ENCODE measurements at places on chromosomes 3 and 15.

DNA sequence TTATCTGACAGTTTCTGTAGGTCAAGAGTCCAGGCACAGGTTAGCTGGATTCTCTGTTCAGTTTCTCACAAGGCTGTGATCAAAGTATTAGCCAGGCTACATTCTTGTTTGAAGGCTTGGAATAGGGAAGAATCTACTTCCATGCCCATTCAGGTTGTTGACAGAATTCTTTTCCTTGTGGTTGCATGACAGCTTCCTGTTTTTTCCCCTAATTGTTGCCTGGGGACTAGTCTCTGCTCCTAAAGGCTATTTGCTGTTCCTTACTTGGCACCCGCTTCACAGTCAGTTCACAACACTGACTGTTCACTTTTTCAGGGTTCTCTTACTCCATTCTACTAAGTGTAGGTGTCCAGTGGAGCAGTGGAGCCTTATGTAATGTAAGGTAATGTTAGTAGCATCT, 115.4 kb upstream of the GBE1 start:
- no peak for DNase-seq

- DNase-seq = no peak
These were observed 69.0 kb downstream of the SLC12A8 start for GRCh38 chr3:125143538-125143937.

GRCh38 chr15:88911766-88912118, 1.4 kb downstream of the MFGE8 start:
- peak; percentile 70 for DNase-seq

GRCh38 chr3:126537116-126537729, 13.3 kb downstream of the CHST13 start:
- no peak for DNase-seq

DNA sequence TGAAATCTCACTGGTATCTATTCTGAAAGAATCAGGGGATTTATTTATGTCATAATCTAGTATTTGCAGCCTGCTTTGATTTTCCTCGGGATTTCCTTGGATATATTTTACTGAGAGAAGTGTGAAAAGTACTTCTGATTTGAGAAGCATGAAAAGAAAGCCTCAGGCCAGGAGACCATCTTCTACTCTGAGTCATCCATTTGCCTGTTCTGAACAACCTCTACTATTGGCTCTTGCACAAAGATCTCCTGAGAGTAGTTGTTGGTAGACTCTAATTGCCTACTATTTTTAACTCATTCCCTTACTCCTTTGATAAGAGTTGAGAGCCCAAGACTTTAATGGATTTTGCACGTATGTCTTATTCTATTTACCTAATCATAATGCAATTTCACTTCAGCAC, 318.9 kb downstream of the BCHE start:
- DNase-seq = peak; percentile 14

DNA sequence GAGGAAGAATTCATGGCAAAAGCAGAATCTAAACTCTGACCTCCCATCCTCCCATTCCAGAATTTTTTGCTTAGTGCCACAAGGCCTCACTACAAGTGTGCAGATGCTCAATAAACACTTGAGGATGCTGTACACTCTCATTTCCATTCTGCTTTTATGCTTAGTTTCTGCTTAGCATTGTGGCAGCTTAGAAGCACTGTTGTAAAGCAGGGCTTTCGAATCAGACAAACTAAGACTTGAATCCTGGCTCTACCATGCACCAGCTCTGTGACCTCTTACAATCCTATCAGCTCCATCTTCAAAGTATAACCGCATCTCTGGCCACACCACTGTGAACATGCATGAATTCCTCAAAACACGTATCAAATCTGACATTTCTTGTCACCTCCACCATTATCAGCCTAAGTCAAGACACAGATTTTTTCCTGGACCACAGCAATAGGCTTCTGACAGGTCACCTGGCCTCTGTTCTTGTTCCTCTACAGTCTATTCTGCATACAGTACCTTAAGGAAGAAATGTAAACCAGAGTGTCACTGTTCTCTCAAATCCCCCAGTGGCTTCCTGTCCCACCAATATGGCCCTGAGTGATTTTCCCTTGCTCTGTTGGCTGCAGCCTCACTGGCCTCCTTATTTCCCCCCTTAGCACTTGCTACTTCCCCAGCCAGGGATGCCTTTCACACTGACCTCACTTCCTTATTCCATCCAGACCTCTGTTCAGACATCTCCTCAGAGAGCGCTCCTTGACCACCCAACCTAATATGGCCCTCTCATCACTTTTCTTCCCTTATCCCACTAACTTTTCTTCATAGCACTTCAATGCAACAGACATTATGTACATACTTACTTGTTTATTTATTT, 8.1 kb upstream of the PHC3 start:
- no peak for DNase-seq

DNA sequence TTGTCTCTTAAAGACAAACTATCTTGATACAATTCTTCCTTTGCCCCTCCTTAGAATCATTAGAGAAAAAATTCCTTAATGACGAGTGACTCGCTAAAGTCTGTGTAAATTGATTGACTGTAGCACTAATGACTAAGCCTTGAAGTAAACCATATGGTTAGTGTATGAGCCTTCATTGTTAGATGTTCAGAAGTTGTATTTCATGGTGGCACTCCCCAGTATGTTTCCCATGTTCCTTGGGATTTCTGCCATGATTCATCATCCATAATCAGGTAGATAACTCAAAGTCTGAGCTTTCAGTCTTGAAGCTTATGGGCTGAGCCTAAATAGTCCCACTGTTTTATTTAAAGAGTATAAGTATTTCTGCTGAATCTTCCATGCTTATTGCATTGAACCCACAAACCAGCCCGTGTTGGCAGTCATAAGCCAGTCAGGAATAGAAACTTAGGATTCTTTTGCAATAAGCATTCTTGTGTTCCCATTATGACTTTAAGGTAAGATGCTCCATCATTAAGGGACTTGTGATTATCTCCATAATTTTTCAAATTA, 371.2 kb upstream of the RARB start:
- no peak for DNase-seq

GRCh38 chr3:166171695-166172094, 334.5 kb upstream of the BCHE start:
- no peak for DNase-seq

- DNase-seq = peak; percentile 84
These were observed 62.0 kb upstream of the NR2E3 start for GRCh38 chr15:71748293-71748718.

DNA sequence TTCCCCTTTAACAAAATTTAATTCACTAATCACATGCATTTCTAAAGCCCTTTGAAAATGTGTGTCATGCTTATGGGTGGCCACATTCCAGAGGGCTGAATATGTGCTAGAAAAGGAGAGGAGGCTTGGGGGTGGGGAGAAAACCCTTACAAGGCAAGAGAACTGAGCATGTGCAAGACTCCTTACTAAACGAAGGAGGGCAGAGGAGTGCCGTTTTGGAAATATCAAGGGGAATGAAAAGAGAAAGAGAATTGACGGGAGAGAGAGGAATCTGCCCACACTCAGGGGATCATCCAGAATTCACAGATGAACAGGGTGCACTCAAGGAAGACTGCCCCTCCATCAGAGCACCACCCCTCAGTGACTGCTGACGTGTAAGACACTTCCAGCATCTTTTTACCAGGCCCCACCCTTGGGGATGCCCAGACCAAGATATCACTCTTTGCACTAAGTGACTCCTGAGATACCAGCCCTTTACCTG, 37.9 kb upstream of the TSC22D2 start:
- DNase-seq = peak; percentile 96

- DNase-seq = peak; percentile 12
These were observed 181.1 kb downstream of the MYRIP start for GRCh38 chr3:39990532-39990931.

DNA sequence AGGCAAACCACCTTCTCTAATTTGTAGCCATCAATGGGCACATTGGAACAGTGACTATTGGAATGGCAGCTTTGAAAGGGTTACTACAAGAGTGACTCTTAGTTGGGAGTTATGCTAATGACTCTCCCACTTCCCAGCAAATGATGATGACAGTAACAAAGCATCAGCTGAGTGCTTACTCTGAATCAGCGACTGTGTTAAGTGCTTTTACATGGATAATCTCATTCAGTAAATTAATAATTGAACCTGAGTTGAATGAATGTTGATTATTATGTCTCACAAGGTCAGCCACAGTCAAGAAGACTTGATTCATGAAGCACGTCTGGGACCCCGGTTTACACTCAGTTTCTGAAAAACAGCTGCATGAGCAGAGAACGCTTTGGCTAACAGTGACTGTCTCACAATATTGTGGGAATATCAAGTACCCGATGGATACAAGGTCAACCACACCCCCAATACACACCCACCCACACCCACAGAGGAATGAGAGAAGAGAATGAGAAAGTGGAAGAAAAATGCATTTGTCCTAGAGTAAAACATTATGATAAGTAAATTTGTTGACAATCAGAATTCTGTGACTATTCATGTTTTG, 242.0 kb upstream of the FEZF2 start:
- peak; percentile 66 for DNase-seq

DNA sequence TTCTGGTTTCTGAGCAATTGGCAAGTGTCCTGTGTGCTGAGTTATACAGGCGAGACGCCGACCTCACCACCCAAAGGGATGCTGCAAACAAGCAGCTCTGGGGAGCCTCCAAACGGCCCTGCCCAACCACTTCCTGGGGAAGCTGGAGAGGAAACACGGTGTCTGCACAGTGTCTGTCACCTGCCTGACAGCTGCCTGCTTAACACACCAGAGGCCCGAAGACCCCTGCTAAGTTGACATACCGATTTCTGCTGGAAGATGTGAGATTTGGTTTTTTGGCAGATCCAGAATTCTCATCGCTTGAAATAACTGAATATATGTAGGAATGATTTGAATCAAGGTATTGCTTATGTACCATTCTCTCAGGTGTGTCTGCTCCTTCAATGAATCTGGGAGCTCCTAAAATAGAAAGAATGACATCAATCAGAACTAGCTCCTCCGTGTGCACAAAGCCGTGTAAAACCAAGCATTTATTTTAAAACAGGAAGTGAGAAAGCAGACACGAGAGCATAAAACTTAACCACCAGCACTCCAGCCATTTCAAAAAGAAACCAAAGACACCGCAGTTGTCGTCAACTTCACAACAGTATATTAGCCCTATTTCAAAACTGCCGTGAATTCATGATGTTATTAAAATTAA, 27.2 kb downstream of the LRRC2 start:
- DNase-seq = peak; percentile 49

GRCh38 chr15:69424001-69424400, 9.9 kb downstream of the KIF23 start:
- DNase-seq = peak; percentile 54

GRCh38 chr3:5181469-5182141, 5.9 kb upstream of the EDEM1 start:
- DNase-seq = no peak

GRCh38 chr3:171783086-171783485, 27.2 kb downstream of the PLD1 start:
- DNase-seq = peak; percentile 83

DNA sequence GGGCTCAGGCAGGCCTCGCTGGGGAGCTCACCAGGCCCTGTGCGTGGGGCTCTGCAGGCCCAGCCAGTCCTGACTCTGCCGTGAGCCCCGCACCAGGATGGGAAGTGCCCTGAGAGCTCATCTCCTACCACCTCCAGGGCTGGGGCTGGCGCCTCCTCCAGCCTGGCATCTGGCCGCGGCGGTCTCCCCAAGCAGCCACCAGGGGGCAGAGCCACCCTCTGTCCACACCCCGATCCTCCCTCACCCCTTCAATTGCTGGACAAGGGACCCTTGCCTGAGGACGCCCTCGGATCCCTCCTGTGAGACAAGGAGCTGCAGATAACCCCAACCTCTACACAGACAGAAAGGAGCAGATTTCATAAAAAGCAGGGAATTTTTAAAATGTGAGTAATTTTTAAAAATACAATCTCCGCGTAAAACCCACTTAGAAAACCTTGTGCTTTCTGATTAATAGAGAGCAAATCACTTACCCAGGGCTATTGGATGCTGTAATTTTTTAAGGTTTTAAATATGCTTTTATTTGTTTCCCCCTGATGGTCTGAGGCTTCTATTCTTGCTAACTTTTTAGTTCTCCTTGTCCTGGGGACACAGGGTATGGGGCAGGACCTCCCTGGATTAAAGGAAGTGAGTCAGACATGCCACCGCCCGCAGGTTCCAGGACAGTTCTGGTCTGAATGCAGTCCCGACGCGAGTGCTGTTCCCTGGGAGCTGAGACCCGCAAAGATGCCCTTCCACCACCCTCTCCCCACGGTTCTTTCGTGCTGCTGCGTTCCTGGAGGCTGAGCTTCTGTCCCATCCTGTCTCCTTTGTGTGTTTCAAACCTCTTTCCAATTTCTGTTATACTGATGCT, 52.3 kb upstream of the CHRNA7 start:
- DNase-seq = no peak

GRCh38 chr3:62361824-62362223, 11.5 kb downstream of the FEZF2 start:
- no peak for DNase-seq

- DNase-seq = no peak
These were observed 74.2 kb upstream of the ABHD17C start for GRCh38 chr15:80620931-80621330.

- no peak for DNase-seq
These were observed 525.3 kb upstream of the ZNF717 start for GRCh38 chr3:76310667-76311066.

DNA sequence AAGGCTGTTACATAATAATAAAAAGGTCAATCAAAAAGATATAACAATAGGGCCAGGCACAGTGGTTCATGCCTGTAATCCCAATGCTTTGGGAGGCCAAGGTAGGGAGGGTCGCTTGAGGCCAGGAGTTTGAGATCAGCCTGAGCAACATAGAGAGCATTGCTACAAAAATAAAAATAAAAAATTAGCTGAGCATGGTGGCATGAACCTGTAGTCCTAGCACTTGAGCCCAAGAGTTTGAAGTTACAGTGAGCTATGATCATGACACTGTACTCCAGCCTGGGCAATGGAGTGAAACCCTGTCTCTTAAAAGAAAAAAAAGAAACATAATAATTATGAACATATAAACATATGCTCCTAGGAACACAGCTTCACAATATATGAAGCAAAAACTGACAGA, 29.3 kb downstream of the AVEN start:
- no peak for DNase-seq

DNA sequence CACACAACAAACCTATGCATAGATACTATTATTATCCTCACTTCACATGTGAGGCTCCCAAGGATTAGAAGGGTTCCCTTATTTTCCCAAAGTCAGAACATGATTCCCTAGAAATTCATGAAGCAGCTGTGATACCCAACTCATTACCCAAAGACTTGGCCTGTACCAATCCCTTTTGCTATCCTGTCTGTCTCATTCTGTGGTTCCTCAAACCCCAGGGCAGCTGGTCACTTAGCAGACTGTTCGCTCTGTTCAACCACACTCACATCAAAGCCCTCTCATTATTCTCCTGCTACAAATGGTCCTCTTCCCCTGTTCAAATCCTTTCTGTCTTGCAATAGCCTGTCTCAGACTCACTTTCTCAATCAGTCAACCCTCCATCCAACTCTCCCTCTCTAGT, 154.3 kb upstream of the TRIM42 start:
- DNase-seq = no peak

GRCh38 chr3:72128921-72129320, 344.0 kb upstream of the PROK2 start:
- DNase-seq = no peak

GRCh38 chr15:79101866-79102581, 11.4 kb upstream of the RASGRF1 start:
- DNase-seq = no peak
